Stimulated activated CD4-positive, alpha-beta T cell treated with anti-CD3 and anti-CD28 coated beads, TNF-alpha, amount 100 ng/mL, for 1 hour (primary cell): ENCODE measurements at places on chromosomes 3 and 15.

DNA sequence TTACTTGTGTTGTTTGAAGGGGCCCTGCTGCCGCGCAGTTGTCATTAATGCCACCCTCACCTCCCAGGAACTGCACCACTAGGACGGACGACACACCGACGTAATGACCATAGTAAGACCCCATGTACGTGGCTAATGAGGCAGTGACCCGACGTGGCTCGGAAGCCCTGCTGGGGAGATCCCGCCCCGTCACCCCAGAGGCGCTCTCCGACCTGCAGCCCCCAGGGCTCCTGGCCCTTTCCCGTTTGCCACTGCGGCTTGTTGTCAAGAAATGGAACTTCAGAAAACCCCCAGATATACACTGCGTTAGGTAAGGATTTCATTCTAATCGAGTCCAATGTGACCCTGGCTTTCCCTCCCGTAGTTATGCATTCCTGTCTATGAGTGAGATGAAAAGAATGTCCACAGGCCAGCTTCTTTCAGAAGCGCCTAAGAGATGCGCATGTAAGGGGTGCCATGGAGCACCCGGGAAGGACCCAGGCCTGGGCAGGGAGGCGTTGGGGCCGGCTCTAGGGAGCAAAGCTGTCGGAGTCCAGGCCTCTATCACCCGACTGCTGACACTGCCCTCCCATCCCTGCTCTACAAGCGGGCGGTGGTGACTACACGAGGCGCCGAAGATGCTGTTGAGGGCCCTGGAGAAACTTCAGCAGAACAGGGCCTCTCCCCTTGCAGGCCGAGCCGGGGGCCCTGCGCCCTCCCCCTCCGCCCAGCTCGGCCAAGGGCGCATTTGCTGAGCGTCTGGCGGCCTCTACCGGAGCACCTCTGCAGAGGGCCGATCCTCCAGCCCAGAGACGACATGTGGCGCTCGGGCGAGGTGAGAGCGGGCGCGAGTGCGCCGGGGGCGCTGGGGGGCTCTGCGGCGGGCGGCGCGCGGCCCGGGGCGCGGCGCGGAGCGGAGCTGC lies at the start of gene GABRA5:
Gene GABRA5 (plus strand): TSS at position 765 of the 902 bp plus-strand sequence. CDS start 2,187 bp downstream, outside the sequence.
- no peak for DNase-seq

GRCh38 chr3:200758-201325 lies 4.3 kb downstream of the CHL1 start:
- no peak for DNase-seq

GRCh38 chr15:73982222-73982962 lies 9.7 kb downstream of the STOML1 start:
- no peak for DNase-seq

DNA sequence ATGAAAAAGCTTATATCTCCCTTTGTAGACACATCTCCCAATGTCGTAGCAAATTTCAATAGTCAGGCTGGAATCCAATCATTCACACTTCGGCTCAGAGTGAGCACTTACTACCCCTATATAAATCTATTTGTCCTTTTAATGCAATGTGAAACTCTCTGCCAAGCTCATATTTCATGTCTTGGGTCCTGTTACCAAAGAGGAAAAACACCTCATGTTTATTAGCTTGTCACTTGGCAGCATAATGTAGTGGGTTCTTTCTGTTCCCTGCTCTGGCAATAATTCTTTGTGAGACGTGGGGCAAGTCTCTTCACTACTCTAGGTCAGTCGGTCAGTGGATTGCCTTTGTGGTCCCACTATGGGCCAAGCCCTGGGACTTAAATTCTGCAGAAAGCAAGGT lies 107.1 kb downstream of the SRGAP3 start:
- DNase-seq = no peak

DNA sequence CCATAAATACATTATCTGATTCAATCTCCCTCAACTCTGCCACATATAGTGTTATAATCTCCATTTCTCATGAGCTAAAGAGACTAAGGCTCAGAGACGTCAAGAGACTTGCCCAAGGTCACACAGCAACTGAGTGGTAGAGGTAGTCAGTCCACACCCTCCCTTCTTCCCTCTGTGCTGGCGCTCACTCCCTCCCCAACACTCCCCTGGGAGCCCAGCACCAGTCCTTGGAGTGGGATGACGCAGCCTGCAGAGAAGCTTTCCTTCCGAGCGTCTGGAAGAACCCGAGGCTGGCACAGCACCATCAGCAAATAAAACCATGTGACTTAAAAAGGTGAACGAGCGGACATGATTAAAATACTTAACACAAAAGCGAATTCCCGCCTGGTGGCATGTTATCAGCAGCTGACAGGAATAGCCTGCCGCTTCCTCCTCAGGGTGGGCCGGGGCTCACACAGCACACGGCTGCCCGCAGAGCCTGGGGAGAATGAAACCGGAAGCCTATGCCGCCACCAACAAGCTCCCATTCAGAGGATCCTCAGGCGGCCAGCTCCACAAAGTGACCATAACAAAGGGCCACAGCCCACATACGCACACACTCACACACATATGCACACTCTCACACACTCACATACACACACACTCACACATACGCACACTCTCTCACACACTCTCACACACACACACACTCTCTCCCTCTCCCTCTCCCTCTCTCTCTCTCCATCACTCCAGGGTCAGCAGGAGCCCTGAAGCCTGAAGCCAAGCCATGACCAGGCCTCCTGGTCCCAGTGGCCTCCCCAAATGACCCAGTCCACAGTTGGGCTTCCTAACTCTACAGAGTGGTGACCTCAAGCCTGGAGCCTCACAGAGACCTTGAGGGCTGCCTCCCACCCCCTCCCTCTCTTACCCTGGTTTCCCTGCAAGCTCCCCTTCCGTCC lies 120.5 kb downstream of the XXYLT1 start:
- no peak for DNase-seq
